ENCODE measurements at places on chromosomes 1 and 21.
A peak's percentile ranks its signal among the peaks of the same experiment; 100 is the strongest.

DNA sequence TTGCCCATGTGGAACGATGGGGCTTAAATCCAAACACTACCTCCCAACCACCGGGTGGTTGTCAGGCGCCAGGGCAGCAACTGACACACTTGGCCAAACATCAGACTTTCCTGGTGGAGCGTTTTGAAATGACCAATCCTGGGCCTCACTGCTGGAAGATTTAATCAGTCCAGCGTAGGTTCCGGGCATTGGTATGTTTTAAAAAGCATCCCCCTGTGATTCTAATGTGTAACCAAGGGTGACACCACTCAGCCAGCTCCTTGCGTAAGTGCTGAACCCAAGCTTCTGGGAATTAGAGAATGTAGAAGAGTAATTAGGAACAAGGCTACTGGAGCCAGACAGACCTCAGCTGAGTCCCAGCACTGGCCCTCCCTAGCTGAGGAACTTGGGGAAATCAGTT lies 44.8 kb upstream of the KAZN start:
- DNase-seq = no peak

- no peak for DNase-seq
Observed at GRCh38 chr1:58779059-58779754, 4.6 kb downstream of the JUN start.

DNA sequence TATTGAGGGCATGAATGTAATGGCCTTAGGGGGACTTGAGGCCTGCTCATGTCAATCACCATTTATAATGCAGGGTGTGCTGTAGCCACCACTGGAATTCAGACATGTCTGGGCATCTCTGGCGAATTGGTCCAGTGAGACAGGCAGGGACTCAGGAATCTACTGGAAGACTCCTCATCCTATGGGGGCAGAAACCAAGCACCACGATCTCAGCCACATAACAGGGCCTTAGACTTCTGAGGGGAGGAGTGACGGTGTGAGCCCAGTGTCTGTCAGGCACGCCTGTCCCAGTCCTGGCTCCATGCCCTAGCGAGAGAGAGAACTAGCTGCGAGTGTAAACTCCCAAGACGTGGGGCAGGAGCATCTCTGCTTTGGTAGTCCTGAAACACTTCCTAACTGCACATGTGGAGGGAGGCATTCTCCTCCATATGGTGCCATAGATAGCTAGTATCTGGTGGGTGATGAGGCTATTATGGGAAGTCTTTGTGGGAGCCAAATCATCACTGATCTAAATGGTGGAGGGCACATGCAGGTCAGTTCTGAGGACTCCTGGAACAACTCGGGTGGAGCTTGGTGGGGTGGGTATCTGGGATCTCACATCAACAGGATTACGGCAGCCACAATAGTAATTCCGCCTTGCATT lies 29.8 kb upstream of the KIAA0040 start:
- DNase-seq = no peak

GRCh38 chr21:14545906-14546480 lies at the start of gene SAMSN1:
TSS of gene SAMSN1 (minus strand) at chr21:14546315. CDS start at chr21:14546261, 54 bp downstream.
- DNase-seq = no peak

- DNase-seq = peak; percentile 26
Observed at GRCh38 chr1:85884372-85885035, 176.3 kb upstream of the ZNHIT6 start.
